ENCODE measurements at places on chromosomes 6 and 20. TPM values are rescaled to one million over a fixed set of nuclear protein-coding genes. Genes with fewer than 3 reads are reported as not detected.

DNA sequence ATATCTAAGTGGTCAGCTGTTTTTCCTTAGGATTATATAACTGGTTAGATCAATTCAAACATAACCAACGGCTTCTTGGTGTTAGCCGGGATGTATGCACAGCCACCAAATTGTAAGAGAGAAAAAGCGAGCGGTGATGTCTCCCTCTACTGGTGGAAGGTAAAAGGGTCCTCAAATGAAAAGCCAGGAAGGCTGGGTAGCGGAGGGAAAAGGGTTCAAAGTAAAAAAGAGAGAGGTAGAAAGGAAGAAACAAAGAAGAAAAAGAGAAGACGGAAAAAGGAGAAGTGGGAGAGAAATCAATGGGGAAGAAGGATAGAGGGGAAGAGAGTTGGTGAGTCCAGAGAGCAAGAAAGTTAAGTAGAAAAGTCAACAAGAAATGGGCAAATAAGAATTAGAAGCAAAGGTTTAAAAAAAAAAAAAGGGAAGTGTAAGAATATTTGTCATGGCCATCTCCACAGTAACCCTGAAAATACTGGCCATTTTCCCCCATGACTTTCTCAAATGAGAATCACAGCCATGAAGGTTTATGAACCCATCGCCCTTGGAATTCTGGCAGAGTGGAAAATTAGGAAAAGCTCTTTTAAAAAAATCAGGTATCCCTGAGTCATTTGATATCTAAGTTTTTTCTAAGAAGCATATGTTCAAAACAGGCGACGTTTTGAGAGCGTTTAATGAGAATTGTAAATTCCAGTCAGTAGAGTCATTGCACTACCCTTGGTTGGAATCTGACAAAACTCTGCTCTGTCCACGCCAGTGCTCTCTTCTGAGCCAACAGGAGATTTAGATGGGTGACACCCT is 155.6 kb upstream of the SNX9 start:
- peak; percentile 73 for DNase-seq

DNA sequence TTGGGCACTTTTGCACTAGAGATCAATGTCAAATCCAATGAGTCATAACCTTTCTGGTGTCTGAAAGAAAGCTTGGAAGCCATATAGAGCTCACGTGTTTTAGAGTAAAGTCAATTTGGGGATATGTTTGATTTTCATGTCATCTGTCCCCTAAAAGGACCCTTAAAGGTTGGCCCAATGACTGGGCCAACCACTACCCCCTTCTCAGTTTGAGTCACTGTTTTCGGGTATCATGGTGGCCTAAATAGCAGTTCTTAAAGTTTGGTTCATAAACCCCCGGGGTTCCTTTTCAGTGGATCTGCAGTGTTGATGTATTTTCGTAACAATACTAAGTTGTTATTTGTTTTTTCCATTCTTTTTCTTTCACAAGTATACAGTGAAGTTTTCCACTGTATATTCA is 327.6 kb downstream of the PRL start:
- DNase-seq, result no peak

- peak; percentile 19 for DNase-seq
These were observed 725 bp downstream of the BTBD3 start for GRCh38 chr20:11918391-11918845.

DNA sequence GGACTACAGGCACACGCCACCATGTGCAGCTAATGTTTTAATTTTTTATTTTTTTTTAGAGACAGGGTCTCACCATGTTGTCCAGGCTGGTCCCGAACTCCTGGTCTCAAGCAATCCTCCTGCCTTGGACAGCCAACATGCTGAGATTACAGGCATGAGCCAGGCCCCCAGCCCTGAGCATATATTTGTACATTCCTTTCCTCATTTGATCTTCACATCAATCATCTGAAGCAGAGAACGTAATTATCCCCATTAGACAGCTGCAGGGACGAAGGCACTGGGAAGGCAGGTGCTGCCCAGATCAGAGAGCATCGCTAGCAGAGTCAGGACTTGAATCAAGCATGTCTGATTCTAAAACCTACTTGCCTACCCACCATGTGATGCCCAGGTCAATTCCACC is 41.0 kb upstream of the SIRPA start:
- no peak for DNase-seq

DNA sequence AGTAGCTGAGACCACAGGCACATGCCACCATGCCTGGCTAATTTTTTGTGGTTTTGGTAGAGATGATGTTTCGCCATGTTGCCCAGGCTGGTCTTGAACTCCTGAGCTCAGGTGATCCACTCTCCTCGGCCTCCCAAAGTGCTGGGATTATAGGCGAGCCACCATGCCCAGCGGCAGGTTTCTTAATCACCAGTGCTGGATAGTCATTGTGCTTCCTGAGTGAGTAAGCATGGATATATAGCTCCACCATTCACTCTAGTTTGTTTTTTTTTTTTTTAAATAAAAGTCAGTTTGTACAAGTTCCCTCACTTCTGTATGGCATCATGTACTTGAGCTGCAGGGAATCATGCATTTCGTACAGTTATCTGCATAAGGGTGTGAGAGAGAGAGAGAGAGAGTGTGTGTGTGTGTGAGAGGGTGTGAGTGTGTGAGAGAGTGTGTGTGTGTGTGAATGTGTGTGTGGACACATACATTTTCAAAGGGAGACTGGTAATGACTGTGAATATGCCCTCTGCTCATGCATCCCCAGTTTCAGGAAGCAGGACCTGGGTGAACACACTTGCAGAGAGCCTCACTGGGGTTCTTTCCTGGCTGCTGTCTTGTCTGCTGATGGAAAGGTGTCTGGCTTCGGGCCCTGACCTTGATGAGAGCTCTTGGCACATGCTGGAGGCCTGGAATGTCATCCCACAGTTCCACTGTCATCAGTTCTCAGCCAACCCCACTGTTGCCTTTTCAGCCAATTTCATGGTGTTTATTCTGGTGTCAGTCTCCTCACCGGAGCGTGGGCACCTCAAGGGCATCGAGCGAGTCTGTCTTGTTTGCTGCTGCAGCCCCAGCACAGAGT is 65.0 kb upstream of the XRN2 start:
- peak; percentile 7 for DNase-seq

- peak; percentile 83 for DNase-seq
These were observed 63.3 kb downstream of the ZFAND3 start for GRCh38 chr6:37882724-37883413.

DNA sequence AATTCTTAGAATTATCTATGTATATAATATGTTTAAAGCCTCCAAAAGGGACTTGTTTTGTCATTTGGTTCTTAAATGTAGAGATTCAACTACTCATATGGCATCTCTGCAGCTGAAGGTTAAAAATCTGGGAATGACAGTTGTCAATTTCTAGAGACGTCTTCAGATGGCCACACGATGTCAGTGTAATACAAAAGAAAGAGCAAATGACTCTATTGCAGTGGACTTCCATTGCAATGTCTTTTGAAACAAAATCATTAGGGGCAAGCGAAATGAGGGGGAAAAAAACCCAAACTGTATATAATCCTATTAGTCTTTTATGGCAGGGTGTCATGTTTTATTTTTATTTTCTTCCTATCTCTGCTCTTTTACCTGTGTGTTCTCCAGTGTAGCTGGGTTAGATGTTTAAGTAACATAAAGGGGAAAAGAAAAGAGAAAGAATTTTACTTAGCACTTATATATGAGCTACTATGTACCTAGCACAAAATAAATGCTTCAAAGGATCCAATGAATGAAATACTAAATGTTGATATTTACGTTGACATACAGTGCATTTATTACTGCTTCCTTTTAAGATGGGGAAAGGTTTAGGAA is 26.2 kb downstream of the CCN2 start:
- peak; percentile 79 for DNase-seq

DNA sequence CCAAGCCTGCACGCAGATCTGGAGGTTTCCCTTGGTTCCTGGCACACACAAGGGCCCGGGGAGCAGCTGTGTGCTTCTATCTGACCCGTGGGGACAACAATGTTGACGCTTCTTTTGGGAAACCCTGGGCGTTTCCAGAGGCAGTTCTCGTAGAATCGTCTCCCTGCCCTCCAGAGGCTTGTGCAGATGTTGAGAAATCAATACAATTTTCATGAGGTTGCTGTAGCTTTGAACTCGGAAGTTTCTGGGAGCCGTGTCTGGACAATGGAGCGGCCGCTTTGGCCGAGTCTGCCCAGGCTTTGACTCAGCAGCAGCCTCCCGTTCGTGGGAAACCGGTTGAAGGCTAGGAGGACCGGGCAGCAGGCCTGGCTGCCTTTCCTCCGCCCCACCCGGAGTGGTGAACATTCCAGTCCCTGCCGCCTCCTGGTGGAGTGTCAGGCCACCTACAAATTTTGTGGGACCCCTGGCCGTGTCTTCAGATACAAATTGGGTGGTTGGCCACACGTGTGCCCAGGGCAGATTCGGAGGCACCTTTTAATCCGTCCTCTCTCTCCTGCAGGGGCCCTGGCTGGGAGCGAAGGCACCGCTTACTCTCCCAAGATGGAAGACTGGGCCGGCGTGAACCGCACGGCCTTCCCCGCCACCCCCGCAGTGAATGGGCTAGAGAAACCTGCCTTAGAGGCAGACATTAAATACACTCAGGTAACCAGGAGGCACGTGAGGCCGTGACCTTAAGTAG is 2.7 kb downstream of the PAX1 start:
- DNase-seq, result no peak

GRCh38 chr6:105911106-105911629 is 175.0 kb upstream of the PRDM1 start:
- no peak for DNase-seq

DNA sequence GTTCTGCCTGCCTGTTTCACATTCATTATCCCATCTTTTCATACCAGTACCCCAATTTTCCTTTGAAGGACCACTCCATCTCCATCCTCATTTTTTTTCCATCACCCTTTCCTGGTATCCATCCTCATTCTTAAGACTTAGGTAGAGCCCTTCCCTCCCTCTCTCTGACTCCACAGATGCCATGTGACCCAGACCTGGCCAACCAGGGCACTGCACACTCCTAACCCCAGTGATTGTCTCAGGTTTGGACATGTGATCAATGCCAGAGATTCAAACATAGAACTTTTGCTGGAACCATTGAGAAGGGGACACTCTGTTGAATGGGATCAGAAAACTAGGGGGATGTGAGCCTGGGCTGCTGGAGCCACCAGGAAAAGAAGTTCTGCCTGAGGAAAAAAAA is 39.1 kb upstream of the NFATC2 start:
- DNase-seq, result no peak

- peak; percentile 3 for DNase-seq
These were observed 553.8 kb upstream of the PTCHD4 start for GRCh38 chr6:48664826-48665225.

DNA sequence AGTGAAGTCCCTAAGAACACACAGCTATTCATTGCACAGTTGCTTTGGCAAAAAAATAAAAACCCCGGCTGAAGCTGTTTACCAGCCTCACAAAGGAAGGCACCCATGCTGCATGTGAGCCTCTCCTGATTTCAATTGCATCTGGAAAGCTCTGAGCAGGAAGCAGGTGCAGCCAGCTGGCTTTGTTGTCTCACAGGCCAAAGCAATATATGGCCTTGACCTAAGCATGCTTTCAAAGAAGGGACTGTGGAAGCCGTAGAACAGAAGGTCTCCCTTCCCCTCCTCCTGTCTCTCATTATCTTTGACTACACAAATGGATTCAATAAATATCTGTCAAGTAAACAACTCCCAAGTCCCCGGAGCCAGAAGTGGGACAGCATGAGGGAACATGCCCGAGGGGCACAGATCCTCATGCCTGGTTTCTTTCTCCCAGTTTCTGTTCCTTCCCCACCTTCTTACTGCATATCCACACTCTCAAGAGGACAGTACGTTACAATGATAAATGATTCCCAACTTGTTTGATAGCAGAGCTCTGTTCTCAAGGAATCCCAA is 57.2 kb upstream of the PCSK2 start:
- DNase-seq, result no peak

DNA sequence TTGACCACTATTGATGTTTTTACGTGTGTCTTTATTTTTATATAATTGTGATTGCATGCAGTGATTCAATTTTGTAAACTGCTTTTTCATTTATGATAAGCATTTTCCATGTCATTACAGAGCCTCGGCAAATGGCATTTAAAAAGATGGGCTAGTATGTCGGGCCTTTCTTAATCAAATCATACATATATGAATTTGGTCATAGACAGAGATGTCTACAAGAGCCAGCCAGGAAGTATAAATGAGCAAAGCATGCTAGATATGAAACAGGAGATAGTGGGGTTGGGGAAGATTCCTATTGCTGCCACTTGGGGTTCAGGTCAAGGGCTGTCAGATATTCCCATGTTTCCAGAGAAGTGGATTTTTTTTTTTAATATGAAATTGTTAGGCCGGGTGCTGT is 20.0 kb downstream of the KIF3B start:
- DNase-seq, result no peak

DNA sequence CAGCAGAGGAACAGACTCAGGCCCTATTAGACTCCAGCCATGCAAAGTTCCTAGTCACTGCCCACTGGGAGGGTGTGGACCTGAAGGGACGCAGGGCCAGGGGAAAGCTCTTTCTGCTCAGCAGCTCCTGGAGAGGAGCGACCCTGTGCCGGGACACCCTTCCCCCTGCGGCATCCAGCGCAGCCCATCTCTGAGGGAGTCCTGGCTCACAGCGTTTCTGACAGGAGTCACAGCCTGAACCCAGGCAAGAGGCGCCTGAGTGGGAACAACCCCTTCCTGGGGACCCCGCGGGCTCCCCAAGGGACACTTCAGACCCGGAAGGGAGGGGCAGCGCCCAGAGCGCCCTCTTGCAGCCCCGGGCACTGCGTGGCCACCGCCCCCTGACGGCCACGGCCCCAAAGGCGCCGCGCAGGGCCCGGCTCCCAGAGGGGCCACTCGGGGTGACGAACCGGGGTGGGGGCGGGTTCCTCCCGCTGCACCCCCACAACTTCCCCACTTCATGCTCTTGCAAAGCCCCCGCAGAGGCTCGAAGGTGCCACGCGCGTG is 862 bp downstream of the UCKL1 start:
- DNase-seq, result peak; percentile 33

DNA sequence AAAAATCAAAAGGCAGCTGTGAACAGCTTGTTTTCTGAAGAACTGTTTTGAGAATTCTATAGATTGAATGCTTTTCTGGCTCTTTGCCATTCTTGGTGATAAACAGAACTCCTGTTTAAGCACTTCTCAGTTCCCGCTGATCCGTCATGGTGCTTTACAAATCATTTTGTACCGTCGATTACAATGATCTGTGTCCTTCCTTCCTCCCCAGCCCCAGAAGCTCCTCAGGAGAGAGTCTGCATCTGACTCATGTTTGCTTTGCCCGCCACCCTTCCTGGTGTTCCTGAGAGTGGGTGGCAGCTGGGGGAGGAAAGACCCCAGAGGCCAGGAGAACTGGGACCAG is 538.6 kb upstream of the MARCKS start:
- peak; percentile 36 for DNase-seq

The SEMG1 gene
- not detected for polyA plus RNA-seq

The SLC17A1 gene
- polyA plus RNA-seq, result not detected

The OR2H2 gene
- polyA plus RNA-seq, result not detected

The ASIP gene
- not detected for polyA plus RNA-seq

The PLAGL2 gene
- 2.3 TPM for polyA plus RNA-seq

The DEFB124 gene
- not detected for polyA plus RNA-seq

The TSPO2 gene
- polyA plus RNA-seq, result not detected

The OR2J3 gene
- not detected for polyA plus RNA-seq

The RGS17 gene
- polyA plus RNA-seq, result 7.3 TPM

The SLC17A2 gene
- polyA plus RNA-seq, result not detected

The FILIP1 gene
- 0.76 TPM for polyA plus RNA-seq

The PPP1R14C gene
- polyA plus RNA-seq, result not detected
